Muscle of back (tissue), 13 donors: ENCODE measurements at places on chromosomes 2 and 18. TPM values are rescaled to one million over a fixed set of nuclear protein-coding genes. Genes with fewer than 3 reads are reported as not detected.
A peak's percentile ranks its signal among the peaks of the same experiment; 100 is the strongest.

The UGT1A5 gene
- polyA plus RNA-seq = not detected

DNA sequence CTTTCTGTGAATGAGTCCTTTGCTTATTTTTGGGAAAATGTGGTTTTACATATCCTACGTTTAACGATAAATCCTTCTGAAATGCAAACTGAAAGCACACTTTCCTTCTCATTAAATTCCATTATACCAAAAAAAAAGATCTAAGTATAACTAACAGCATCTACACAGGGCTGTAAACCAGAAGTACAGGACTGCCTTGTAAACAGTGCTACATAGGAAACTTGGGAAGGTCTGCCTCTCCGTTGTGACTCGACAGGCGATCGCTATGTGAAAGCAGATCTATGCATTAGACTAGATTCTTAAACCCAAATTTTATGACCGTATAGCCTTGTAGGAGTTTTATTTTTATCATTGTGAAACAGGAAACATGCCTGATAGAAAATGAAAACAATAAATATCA lies 690.5 kb downstream of the ARHGAP15 start:
- no peak for DNase-seq

DNA sequence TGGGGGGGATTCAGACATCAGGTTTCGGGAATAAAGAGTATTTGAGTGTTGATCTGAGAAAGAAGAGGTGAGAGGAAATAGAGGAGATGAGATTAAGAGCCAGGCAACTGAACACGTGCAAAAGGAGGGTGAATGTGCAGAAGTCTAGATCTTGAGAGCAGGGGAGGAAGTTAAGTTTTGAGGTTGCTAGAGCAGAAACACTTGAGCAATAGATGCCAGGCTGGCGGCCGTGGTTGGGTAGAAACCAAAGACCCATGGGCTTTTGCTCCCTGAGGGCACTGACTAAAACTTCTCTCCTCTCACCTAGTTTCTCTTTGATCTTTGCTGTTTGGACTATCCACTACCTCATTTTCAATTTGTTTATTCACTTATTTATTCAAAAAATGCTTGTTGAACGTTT lies 116.0 kb downstream of the CDC42EP3 start:
- no peak for DNase-seq

- peak; percentile 74 for DNase-seq
These were observed 124.9 kb downstream of the RDH14 start for GRCh38 chr2:18435426-18436037.
